ENCODE measurements at places on chromosomes 1 and 21.

- no peak for DNase-seq
Measured at GRCh38 chr1:5887971-5888361, 104.3 kb downstream of the NPHP4 start.

GRCh38 chr1:53653631-53654030, 85.3 kb downstream of the GLIS1 start:
- DNase-seq, result no peak

- no peak for DNase-seq
Measured at GRCh38 chr1:66403007-66403731, 130.8 kb upstream of the SGIP1 start.

DNA sequence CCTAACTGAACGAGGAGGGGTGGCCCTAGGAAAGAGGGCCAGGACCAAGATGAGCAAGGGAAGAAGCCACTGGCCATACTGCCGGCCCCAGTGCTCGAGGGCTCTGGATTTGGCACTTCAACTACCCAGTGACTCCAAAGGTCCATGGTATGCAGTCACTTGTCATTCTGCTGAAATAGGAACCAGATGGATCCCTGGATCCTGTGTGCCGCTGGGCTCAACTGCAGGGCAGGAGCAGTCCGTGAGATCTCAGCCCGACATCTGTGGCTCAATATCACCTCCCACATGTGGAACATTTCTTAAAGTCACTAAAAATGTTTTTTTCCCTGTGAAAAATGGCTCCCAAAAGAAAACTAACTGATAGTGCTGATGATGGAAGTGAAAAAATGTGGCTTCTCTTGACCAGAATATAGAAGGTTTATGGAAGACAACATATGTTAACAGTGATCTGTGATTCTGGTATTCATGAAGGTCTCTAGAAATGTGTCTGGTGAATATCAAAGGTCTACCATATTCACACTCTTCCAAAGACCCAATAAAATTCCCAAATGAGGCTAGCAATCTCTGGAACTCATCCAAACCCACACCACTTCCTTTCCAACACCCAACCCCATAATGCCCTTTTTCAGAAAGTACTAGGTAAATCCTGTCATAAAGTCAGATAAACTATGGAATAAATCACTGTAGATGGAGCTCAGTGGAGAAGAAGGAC, 24.1 kb downstream of the PAFAH2 start:
- no peak for DNase-seq

DNA sequence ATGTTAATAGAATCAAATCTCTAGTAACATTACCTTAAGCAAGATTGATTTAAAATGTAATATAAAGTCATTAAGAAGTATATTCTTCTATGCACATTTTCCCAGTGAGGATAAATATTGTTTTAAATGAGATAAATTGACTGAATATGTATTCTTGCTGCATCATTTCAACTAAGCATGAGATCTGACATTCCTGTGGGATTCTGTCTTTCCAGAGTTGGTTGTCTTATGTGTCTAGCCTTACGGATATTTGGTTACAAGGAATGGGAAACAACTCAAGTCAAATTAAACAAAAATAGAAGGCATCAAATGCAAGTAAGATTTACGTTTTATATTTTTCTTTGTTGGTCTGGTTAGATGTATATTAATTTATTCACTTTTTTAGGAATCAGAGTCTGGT, 287.5 kb downstream of the PTGER3 start:
- no peak for DNase-seq

DNA sequence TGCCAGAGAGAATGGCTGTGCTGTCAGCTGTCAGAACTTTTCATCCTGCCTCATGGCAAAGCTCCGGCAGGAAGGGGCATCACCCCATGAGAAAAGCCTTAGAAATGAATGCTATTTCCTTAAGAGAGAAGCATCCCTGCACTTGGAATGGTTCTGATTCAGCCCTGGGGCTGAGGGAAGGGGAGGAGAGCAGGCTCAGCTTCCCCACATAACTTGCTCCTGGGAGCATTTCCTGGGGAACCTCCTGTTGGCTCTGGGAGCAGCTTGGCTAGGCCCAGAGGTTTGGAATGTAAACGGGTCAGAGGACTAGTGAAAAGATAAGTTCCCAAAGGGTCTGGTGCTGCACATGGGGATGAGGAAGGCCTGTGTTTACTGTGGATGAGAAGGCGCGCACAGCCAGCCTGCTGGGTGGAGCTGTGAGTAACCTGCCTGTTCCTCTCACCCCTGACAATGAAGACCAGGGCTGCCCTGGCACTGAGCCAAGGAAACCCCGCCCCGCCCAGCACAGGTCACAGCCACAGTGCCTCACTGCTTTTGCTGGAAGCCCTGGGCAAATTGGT, 5.0 kb downstream of the PRELP start:
- peak; percentile 38 for DNase-seq

DNA sequence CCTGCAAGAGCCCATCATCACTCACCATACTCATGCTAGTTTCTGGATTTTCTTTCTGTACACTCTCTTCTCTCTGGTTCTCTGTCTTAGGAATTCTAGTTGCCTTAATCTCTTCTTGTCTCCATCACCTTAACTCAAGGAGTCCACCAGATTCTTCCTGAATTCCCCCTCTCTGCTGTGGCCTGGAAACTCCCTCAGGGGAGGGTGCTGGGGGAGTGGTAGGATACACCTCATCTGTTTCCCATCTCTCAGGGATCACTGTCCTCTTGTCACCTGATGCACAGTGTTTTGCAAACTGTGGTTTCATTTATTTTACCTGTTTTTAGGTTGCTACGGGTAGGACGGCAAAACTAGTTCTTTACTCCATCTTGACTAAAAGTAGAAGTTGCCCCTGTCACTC, 6.6 kb upstream of the GNG12 start:
- no peak for DNase-seq
